ENCODE measurements at places on chromosomes 4 and X.

DNA sequence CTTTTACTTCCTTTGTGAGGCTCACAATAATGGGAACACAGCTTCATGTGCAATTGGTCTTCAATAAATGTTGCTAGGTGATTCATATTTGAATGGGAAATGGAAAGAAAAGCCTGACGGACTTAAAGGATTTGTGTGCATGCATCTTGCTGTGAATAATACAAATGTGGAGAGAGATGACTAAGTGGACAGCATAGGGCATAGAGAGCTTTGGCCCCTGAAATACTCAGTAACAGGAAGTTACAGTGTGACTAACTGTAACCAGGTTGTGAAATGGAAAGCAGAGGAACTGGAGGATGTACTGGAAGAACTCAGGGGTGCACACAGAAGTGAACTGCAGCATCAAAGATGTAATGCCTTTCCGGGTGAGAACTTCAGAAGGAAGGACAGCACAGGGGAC is 206.7 kb downstream of the MGST2 start:
- no peak for DNase-seq

DNA sequence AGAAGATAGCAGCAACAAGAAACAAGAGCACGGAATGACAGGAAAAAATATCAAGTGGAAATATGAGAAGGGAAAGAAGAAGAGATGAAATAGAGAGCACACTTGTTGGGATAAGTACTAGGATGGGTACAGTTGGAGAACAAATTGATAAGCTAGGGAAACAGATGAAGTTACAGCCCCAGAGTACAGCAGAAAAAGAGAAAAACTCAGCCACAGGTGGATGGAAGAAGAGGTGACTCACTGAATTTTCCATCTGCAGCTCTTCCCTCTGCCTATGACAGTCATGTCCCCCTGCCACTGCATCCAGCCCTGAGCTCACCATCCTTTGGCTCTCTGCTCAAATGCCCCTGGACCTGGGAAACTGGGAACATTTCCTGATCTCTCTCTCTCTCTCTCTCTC is 209.0 kb downstream of the BCOR start:
- DNase-seq: no peak

DNA sequence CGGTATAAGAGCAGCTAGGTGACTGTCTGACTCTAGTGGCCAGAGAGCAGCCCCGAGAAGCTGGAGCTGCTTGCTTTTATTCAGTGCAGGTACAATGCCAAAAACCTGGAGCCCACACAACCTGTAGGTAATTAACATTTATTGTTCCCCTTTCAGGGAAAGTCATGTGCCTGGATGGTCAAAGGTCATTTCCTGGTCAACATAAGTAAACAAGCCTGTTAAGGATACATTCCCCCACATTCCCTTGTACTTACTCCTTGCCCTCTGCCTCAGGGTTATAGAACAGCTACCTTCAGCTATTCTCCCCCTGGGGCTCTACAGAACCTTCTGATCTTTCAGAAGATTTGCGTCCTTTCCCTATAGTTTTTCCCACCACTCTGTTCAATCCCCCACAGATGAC is 253.4 kb downstream of the TMA16 start:
- DNase-seq: no peak

GRCh38 chr4:26048378-26048882 is 134.4 kb downstream of the SMIM20 start:
- no peak for DNase-seq

GRCh38 chr4:42142591-42142990 is 9.9 kb downstream of the BEND4 start:
- DNase-seq: no peak

DNA sequence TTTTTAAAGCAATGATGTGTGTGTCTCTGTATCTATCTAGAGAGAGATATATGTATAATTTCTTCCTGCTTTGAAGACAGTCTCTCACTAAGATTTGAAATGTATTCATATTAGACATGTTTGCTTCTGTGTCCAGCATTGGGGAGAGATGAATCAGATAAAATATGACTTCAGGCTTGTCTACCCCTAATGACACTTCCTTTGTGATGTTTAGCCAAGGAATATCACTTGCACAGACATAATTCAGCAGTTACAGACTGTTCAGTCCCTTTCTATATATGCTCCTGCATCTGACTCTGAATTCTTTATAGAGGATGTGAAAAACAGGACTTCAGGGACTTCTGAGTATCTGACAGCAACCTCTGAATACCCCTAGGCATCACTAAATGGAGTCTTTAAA is 158.4 kb downstream of the DCLK2 start:
- DNase-seq: no peak
